ENCODE measurements at places on chromosomes 7 and 10.

- no peak for DNase-seq
These were observed 65.4 kb downstream of the FANK1 start for GRCh38 chr10:125961743-125962142.

DNA sequence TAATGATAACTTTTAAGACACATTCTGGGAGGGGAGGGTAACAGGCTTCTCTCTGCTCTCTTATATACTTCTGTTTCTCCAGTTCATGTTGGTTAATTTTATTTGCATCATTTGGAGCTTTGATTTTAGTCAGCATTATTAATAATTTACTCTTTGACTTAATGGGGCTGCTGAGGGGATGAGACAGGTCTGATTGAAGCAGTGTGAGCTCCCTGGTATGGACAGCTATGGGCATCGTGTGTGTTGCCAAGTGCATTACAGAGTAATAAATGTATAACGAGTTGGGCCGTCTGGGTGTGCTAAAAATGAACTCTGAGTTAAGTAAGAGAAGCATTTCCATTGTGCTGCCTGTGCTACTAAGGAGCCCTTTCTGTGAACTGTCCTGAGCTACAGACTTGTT, 31.7 kb upstream of the IKZF1 start:
- no peak for DNase-seq

- DNase-seq, result no peak
These were observed 103.7 kb upstream of the FZD8 start for GRCh38 chr10:35745617-35746403.

DNA sequence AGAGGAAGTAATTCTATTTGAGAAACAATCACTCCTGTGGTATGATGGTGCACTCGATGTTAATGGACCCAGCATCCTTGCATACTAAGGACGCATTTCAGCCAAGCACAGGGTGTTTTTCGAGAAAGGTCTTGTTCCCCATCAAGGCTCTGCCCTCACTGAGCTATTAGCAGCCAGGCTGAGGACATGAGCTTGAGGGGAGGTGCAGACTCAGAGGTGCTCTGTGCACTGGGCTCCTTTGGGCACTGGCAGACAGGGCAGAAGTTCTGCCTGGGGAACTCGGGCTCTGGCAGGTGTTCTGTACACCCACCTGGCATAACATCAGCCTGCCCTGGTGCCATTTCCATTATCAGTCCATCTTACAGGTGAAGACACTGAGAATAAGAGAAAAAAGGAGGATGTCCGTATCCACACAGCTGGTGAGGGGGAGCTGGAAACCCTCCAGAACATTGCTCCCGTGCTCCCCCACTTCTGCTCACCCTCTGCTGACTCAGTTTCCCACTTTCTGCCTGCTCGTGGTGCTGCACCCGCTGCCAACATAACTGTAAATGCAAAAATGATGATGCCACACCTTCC, 92.7 kb upstream of the RET start:
- DNase-seq, result no peak

DNA sequence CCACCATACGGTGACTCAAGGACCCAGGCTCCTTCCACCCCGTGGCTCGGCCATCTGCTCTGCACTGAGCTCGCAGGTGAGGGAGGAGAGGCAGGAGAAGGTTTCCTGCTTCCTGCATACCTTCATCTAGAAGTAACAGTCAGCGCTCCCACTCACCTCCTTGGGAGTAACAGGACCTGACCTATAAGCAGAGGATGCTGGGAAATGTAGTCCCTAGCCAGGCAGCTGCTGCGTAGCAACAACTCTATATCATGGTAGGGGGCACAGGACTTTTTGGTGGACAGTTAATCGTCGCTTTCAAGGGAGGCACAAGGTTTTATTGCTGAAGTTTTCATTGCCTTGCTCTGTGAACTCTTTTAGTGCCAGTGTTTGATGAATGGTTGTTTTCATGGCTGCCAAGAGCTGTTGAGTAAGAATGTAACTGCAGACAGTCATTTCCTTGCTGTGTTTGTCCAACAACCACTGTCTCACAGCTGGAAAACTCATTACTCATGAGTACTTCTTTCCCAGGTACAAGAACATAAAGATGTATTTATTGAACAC, 10.2 kb upstream of the ZFYVE27 start:
- no peak for DNase-seq

GRCh38 chr10:124892031-124892430, 49.9 kb upstream of the ZRANB1 start:
- no peak for DNase-seq

DNA sequence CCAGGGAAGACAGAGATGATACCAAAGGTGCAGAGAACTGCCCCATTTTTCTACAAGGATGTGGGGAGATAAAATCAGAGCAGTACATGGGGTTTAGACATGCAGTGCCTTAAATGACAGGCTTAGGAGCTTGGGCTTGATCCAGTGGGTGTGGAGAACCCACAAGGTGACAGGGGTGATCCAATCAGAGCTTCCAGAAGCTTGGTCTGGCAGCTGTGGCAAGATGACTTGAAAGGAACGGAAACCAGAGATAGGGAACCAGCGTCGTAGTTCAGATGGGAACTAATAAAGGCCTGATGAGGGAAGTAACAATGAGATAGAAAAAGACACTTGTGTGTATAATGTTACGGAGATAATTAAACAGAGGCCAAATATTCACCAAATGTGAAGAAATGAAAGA, 80.7 kb downstream of the SLC37A3 start:
- no peak for DNase-seq

DNA sequence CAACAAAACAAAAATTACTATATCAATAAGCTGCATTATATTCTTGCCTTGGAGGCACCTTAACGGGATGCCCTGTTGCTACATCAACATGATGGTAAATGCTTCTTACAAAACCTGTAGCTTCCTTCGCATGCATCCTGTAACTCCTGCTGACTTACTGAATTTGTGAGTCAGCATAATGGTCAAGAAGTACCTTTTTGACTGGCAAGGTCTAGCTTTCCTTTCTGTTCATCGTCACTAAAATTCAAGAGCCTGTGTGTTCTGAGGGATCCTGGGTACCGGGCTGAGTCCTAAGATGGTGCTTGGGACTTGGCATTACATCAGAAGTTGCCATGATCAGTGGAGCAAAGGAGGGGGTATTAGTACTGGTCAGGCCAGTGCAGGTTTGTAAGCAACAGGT, 4.9 kb downstream of the PFKFB3 start:
- DNase-seq, result no peak

DNA sequence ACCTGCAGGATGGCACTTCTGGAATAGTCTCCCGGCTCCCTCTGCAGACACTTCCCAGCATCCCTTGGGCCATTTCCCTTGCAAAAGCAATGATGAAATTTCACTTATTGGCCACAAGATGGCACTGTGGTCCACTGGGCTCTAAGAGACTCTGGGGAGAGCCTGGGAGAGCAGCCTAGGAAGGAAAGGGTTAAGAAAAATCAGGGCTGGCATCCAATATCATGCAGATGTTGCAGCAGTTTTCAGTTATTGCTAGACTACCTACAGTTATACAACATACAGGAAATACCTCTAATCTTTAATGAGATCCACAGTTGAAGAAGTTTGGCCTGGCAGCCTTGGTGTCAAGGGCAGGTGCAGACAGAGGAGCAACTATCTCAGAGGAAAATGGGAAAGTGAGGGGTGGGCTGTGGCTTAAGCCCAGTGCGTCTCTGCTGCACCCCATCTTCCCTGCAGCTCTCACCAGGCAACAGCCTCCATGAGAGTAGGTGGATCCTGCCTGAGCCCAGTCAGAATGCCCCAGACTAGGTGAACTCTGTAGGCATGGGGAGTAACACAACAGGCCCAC, 100.2 kb upstream of the PRSS58 start:
- DNase-seq, result no peak

- no peak for DNase-seq
These were observed at the start of gene HGF for GRCh38 chr7:81769891-81770727. HGF (minus strand) TSS chr7:81770047; CDS start chr7:81769971, 76 bp downstream.

DNA sequence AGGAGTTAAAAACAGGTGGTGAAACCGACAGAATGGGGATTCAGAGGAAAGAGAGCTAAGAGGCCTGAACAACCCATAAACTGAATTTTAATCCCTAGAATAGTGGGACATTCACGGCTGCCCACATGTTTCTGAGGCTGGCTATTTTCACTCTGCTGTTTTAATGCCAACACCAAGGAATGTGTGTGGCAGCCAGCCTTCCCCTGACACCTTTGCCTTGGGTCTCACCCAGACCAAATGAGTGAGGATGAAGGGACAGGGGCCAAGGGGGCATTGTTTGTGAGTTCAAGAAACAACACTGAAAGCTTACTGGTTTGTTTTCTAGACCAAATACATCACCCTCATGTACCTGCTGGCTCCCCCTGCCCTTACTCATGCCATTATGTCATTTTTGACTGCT, 164.3 kb downstream of the JAZF1 start:
- no peak for DNase-seq

DNA sequence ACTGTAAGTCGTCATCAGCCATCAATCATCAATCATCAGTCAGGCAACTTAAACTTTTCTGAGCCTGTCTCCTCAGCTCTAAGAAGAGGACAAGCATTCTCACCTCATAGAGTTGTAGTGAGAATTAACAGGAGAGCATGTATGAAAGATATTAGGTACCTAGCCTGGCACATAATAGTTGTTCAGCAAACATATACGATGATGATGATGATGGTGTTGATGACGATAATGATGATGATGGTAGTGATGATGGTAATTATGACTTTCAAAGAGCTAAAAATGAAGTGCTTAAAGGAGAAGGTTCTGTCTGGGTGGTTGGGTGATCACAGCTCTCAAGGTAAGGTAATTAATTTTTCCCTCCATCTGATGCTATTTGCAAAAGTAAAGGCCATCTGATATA, 55.1 kb upstream of the ADRB1 start:
- no peak for DNase-seq

- peak; percentile 46 for DNase-seq
These were observed 292.7 kb downstream of the EXOC4 start for GRCh38 chr7:133545618-133546017.

DNA sequence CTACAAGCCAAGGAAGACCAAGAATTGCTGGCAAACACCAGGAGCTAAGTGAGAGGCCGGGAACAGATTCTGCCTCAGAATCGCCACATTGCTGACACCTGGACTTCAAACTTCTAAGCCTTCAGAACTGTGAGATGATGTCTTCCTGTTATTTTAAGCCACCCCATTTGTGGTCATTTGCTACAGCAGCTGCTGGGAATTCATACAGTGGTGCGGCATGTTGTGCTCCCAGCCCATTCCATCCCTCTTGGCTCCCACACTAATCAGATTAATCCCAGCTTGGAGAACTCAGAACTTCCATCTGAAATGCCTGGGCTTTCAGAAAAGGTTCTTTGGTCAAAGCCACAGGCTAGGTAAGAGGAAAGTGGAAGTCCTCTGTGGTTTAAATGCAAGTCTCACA, 24.9 kb downstream of the TCAF1 start:
- no peak for DNase-seq

DNA sequence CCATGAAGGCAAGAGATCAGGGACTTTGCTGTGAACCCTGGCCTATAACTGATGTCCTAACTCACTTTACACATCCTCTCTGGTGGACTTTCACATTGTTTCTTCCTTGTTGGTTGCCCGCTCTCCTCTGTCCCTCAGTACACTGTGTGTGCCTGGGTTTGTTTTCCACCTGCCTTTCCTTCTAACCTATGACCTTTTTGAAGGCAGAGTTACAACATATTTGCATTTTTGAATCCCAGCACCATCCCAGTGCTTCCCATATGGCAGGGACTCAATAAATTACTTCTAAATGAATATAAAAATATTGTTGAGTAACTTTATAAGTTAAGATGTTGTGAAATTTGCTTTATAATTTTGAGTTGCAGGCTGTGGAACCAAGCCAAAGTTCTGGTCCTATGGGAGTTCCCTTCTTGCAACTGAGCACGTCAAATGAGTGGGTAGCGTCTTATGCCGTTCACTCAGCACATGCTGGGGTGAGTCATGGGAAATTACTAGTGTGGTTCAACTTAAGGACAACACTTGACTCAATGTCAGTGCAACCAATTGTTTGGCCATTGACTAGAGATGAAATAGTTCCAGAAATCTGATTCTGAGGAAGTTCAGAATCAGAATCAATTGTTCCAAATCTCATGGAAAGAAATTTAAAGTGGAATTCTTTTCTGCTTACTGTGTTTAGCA, 250.9 kb downstream of the TWIST1 start:
- DNase-seq, result peak; percentile 97

DNA sequence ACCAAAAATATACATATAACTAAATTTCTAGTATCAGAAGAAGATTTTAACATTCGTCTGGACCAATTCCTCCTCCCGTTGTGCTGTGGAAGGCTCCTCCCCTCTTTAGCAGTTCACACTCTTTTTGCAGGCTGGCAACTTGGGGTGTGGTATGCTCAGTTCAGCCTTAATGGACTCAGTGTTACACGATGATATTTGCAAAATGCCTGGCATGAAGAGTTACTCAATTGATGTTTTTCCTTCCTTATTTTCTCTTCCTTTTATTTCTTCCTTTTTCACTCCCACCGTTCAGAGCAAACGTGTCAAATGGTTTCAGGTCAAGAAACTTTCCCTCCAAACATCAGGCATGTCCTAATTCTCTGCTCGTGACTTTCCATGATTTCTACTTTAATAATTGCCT, 248.3 kb downstream of the PHF14 start:
- no peak for DNase-seq

DNA sequence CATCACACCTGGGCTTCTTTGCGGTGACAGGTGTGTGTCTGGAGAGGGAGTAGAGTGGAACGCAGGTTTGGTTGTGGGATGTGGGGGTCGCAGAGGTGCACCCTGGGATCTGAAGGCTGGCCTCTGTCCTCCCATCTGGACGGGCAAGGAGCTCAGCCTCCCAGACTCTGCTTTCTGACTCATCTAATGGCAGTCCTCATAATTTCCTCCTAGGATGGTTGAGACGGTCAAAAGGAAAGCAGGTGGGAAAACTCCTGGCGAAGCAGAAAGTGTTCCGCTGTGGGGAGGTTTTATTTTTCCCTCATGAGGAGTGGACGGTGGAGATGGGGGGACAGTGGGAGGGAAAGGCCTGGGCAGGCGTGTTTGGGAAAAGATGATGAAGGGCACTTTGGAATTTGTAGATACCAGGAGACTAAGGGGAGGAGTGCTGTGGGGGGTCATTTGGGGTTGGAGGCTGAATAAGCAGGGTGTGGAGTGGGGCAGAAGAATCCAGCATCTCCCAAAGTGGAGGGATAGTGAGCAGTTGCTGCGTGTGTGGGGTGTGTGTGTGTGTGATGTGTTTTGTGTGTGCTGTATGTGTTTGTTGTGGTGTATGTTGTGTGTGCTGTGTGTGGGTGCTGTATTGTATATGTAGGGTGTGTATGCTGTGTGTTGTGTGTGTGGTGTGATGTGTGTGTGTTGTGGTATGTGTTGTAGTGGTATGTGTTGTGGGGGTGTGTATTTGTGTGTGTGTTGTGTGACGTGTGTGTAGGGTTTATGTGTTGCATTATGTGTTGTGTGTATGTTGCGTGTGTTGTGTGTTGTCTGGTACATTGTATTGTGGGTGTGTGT, 97.2 kb upstream of the PODXL start:
- no peak for DNase-seq

Measured in retinal pigment epithelial cell (primary cell).